HS-5 (cell line): ENCODE measurements at places on chromosomes 3 and 15.

- no peak for DNase-seq
These were observed 133.9 kb downstream of the RAP2B start for GRCh38 chr3:153295901-153296300.

- no peak for DNase-seq
These were observed 88.7 kb upstream of the C15orf39 start for GRCh38 chr15:75112848-75113492.

DNA sequence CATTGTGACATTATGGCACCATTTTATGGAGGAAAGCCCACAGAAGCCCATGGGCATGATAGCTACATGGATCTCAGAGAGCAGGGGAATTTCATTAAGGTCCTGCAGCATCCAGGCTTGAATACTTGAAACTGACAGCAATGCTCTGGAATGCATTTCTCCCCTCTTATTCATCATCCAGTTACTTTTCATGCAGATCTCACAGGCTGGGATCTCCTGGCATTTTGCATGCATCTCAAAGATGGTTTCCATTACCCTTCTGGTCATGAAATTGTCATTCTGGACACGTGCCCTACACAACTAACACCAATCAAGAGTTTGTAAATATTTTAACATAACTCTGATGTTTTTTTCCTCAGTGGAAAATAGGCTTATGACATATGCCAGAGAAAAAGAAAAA, 32.4 kb downstream of the VGLL3 start:
- peak; percentile 77 for DNase-seq

DNA sequence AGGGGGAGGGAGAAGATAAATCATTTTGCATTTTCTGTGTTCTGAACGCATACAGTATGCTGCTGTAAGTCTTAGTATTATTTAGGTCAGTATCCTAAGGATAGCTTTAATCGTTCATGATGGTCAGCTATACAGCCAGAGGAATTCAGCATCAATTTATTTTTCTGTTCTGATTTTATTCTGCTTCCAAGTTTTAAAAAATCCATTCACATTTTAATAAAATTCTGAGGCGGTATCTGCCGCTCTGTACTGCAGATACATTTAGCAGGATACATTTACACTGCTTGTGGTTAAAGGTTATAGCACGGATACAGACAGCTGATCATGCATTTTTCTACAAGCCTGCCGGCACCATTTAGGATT, 17.8 kb downstream of the ZBTB38 start:
- DNase-seq: no peak

DNA sequence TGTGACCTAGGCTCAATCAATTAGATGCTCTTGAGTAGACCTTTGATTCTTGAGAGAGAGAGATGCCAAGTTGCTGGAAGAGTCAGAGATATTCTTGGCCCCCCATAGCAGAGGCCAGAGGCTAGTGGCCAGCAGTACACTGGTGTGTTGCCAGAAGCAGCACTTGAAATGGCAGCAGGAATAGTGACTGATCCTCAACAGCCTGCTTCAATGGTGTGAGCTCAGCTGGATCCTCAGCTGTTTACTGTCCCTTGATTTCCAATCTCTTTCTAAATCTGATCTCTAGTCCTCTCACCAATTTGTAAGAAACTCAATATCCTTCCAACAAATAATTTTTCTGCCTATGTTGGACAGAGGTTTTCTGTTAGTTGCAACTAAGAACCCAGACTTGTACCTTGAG, 170.3 kb upstream of the CCDC54 start:
- no peak for DNase-seq

DNA sequence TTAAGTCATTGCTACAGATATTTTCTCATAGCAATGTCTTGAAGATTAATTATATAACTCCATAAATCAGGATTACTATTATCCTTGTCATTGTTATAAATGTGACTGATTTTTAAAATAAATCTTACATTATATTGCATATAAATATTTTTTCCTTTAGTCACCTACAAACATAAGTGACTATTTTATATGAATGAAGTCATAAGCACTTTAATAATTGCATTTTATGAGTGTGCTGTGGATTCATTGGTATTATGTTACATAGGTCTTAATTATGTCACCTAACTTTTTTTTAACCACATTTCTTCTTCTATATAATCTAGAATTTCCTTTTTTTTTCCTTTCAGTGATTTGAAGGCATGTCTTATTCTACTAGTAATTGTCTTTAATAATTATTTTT, 1191.2 kb downstream of the NSUN3 start:
- no peak for DNase-seq

GRCh38 chr3:53161820-53162671, 1.0 kb downstream of the PRKCD start:
- no peak for DNase-seq

GRCh38 chr3:194596906-194597305, 36.3 kb downstream of the TMEM44 start:
- no peak for DNase-seq

DNA sequence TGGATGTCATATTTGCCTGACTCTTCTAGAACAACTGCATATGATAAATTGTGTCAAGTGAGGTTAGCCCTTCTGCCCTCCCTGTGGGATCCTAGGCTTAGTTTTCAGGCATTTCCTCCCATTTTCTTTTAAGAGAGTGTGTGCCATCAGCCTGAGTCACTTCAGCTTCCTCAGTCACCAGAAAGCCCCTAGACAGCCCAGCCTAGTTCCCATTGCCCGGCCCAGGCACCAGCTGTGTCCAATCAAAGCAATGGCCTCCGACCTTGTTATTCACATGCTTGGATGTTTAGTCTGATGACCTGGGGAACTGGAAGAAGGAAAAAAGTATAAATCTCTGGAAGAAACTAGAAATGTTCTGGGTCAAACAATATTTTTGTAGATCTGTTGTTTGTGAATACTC, 221.9 kb upstream of the LRIG1 start:
- DNase-seq: peak; percentile 90

GRCh38 chr3:11091088-11091590, 63.2 kb upstream of the HRH1 start:
- DNase-seq: no peak

GRCh38 chr3:4474683-4475490, 7.8 kb upstream of the SUMF1 start:
- DNase-seq: no peak

- no peak for DNase-seq
These were observed 14.2 kb downstream of the CCNL1 start for GRCh38 chr3:157145606-157146322.

GRCh38 chr3:160052385-160053047, 63.9 kb downstream of the IL12A start:
- no peak for DNase-seq

- DNase-seq: no peak
These were observed 24.3 kb upstream of the RPL14 start for GRCh38 chr3:40432793-40433192.

DNA sequence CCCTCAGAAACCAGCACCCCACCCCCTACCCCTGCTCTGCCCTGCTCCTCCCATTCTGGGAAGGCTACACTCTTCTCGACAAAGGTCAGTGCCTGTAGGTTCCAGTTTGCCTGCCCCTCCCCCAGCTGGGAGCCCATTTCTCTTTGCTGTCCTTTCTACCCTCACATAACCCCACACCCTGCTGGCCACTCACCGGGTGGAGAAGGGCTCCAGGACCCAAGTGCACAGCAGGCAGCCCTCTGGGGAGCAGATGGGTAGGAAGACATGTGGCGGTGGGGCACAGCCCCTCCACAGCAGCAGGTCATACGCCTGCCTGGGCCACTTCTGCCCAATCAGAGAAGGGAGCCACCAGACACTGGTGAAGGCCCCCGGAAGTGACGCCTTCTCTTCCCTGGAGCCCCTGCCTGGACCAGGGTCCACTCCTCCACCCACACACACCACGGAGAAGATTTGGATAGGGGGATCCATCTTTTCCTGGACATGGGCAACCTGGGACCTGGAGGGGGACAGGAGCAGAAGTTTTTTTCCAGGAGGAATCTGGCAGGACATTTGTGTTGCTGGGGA, at the start of gene THPO:
THPO (minus strand) TSS at position 326 of the 564 bp plus-strand sequence. CDS start 1,948 bp downstream, outside the sequence.
- no peak for DNase-seq

- no peak for DNase-seq
These were observed 26.5 kb downstream of the PLOD2 start for GRCh38 chr3:146134348-146135117.
